Transverse colon (tissue), 4 donors: ENCODE measurements at places on chromosomes 3 and 15.

DNA sequence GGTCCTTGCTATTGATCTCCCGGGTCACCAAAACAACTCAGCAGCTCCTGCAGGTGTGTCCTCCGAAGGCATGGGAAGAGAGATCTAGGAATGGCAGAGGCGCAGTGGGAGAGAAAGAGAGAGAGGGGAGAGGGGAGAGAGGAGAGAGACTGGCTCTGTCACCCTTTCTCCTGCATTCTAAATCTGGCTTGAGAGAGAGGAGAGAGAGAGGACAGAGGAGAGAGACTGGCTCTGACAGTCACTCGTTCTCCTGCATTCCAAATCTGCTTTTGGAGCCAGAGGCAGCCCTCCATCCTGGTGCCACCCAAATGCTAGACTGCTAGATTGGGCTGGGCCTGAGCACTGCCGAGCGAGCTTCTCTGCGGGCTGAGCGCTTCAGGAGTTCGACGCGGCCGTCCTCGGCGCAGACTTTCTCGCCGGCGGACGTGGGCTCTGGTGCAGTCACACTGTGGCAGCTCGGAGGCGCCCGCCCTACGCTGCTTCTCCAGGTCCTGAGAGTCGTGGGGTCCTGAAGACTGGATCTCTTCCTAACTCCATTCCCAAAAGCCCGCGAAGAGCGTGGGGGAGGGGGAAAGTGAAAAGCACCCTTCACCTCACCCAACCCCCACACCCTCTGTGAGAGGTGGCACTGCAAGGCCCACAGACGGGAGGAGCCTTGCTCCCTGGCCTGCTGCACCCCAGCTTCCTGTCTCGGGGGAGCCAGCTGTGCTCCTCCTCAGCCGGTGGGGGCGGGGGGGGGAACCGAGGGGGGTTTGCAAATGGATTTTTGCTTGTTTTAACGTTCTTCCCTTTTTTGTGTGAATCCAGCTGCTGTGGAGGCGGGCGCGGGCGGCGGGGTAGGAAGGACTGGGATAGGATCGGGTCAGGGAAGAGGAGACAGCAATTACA, 222.3 kb downstream of the MEIS2 start:
- no peak for DNase-seq

GRCh38 chr3:30495172-30496065, 111.0 kb upstream of the TGFBR2 start:
- DNase-seq = no peak

GRCh38 chr3:62843508-62843907, 31.7 kb downstream of the CADPS start:
- no peak for DNase-seq

- DNase-seq = no peak
These were observed 24.1 kb upstream of the NDUFB4 start for GRCh38 chr3:120572027-120572426.

DNA sequence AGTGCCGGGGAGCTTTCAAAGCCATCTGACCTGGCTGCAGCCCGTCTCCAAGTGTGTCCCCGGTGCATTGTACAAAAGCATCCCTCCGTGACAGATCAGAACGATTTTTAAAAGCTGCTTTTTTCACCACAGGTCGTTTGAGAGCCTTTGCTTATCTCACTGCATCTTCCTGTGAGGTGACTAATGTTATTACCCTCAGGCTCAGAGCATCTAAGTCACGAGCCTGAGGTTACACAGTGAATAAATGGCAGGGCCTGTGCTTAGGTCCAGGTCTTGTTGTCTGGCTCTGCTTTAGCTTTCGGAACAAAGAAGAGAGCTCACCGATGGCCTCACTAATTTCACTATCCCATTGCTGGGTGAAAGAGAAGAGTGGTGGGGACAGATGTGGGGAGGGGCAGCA, 83.3 kb downstream of the SEC22A start:
- no peak for DNase-seq

- no peak for DNase-seq
These were observed 40.5 kb downstream of the ANO10 start for GRCh38 chr3:43581343-43581742.

GRCh38 chr3:72549761-72550581, 298.3 kb downstream of the SHQ1 start:
- DNase-seq = no peak

DNA sequence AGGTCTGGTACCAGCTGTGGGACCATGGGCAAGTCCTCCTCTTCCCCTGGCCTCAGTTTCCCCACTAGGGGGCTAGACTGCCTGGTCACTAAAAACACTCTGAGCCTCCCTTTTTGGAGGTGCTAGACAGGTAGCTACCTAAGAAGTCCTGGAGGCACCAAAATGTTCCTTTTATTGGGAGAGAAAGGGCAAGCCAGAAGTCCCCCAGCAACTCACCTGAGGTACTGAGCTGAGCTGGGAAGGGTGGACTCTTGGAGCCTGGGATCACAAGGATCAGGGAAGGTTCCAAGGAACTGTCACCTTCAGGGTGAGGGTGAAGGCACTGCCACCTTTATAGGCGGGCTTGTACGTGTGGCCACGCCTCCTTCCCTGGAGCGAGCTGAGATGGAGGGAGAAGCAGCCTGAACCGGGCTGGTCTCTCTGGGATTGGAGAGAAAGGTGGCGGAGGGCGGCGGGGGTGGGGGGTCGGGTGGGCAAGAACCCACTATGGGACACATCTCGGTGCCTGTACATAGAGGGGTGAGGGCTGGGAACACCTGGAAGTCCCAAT, at the start of gene CYP1A1:
TSS of gene CYP1A1 (minus strand) at position 304 of the 550 bp plus-strand sequence. CDS start 2,431 bp downstream, outside the sequence.
- peak; percentile 56 for DNase-seq

DNA sequence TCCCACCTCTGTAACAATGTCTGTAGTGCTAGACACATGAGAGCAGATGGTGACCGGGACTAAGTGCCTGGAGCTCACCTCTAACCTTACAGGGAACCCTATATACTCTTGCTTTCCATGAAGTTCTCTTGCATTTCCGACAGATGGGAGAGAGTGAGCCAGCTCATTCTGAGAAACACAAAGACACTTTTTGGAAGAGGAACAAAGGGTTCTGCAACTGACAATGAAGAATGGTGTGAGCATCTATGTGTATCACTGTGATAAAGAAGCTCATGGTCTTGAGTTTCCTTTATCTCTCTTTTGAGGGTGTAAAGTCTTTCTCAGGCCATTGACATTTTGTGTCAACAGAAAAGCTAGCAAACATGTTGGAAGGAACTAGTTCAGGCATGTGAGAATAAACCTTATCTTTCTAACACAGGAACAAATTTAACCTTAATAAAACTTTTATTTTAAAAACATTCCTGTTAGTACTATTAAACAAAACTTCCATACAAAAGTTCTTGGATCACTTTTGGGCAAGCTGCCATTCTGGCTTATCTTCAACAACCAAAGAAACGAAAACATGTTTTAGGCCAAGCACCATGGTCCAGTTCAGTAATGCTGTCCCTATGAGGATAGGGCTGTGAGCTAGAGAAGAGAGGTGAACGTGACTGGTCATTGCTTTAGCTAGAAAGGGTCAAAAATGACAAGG, 142.7 kb downstream of the THRB start:
- no peak for DNase-seq

DNA sequence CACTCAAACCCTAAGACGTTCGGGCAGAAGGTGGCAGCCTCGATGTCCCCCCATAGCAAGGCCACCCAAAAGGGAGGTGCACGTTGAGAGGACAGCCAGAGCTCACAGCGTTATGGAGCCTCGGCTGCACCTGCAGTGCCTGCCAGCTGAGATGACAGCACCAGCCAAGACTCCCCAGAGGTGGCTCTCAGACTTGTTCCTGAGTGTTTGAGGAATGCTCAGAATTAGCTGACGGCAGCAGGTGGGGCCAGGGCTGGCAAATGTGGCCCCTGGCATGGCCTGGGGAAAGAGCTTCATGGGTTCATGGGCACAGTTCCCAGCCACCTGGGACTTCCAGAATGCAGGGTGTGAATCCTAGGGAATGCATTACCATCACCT, 177.8 kb downstream of the KLF13 start:
- DNase-seq = no peak

GRCh38 chr3:140736863-140737460, 59.1 kb downstream of the TRIM42 start:
- DNase-seq = peak; percentile 18

GRCh38 chr3:136621628-136622027, 130.6 kb downstream of the STAG1 start:
- DNase-seq = no peak

DNA sequence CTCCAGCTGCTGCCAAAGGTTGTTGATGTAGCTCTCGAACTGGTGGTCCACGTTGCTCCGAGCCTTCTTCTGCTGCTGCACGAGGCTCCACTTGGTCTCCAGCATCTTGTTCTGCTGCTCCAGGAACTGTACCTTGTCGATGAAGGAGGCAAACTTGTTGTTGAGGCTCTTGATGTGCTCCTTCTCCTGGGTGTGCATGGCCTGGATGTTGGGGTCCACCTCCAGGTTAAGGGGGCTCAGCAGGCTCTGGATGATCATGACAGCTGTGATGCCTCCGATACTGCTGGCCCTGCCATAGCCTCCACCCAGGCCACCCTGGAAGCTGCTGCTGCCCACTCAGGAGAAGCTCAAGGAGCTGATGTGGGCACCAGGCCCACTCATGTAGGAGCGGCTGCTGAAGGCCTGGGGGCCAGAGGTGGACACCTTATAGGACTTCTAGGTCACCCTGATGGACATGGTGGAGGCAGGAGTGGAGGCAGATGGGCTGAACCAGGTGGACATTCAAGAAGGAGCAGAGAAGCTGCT, 14.9 kb upstream of the PSTPIP1 start:
- no peak for DNase-seq

- no peak for DNase-seq
These were observed 19.3 kb upstream of the ZPLD1 start for GRCh38 chr3:102415553-102415952.

GRCh38 chr3:31777092-31777491, 204.0 kb downstream of the OSBPL10 start:
- no peak for DNase-seq

- no peak for DNase-seq
These were observed 431.2 kb downstream of the SOX2 start for GRCh38 chr3:182142928-182143327.

DNA sequence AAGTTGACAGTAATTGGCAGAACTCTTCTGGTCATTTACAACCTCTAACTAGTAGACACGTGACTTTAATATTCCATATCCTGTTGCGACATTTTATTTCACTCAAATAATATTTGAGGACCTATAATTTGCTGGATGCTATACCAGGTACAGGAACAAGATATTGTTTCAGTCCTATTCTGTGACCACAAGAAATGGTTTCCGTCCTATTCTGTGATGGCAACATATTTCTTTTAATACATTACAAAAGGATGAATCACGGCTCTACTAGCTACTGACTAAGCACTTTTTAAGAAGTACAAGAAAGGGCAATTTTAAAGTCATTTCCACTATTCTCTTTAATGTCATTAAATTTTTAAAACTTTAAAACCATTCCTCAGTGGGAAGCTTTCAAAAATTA, 400.2 kb downstream of the CNTN3 start:
- DNase-seq = no peak

- no peak for DNase-seq
These were observed 108.1 kb upstream of the TNFAIP8L3 start for GRCh38 chr15:51202783-51203182.

DNA sequence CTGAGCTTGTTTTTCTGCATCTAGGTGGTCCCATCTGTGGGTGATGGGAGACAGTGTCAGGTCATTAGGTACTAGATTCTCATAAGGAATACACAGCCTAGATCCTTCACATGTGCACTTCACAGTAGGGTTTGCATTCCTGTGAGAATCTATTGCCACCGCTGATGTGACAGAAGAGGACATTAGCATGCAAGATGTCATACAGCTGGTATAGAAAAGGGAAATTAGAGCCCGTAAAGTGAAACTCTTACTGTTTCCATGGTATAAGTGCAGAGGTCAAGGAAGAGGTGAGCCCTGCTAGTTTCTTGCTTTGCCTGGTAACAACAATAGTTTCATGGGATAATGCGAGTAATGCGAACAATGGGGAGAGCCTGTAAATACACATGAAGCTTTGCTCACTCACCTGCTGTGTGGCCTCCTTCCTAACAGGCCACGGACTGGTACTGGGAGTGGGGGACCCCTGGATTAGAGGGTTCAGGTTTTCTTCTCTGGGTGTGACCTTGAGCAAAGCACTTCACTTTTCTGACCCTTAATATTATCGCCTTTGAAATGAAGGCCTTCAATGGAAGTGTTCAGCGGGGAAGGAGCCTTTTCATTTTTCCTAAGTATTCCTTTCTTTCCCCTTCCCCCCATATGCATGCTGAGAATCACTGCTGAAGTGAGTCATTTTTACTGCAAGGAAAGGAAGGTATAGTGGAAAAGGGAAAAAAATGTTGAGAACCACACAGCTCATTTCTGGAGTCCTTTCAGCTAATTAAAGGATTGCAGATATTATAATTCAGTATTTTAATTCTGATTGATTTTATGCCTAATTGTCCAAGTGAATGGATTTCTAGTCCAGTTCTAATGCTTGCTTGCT, 286.4 kb downstream of the UBE2E2 start:
- DNase-seq = no peak
